Activated CD4-positive, alpha-beta T cell treated with anti-CD3 and anti-CD28 coated beads, Interleukin-2, amount 10 ng/mL, durations not matched to agents 24 days and 14 days (primary cell): ENCODE measurements at places on chromosomes 6 and 20. TPM values are rescaled to one million over a fixed set of nuclear protein-coding genes. Genes with fewer than 3 reads are reported as not detected.

PROKR2 gene
- total RNA-seq, result not detected in 2 replicates

SLPI gene
- total RNA-seq, result not detected in 2 replicates

WFDC10B gene
- total RNA-seq, result not detected in 2 replicates

SAPCD1 gene
- 15.0 and 17.7 TPM in 2 replicates for total RNA-seq

PLN gene
- total RNA-seq, result not detected in 2 replicates

HIVEP2 gene
- 27.1 and 28.0 TPM in 2 replicates for total RNA-seq

ASIP gene
- total RNA-seq, result not detected in 2 replicates

TNFRSF21 gene
- 3.8 and 4.2 TPM in 2 replicates for total RNA-seq

NKAIN2 gene
- total RNA-seq, result not detected in 2 replicates

GJA10 gene
- total RNA-seq, result not detected in 2 replicates

BPIFA3 gene
- total RNA-seq, result not detected in 2 replicates

SYTL3 gene
- 102 and 106 TPM in 2 replicates for total RNA-seq

TBXT gene
- total RNA-seq, result not detected in 2 replicates

VNN1 gene
- total RNA-seq, result not detected in 2 replicates

ENPP1 gene
- 0.58 and 0.66 TPM in 2 replicates for total RNA-seq

ZNF335 gene
- total RNA-seq, result 37.5 and 39.5 TPM in 2 replicates

BTN1A1 gene
- total RNA-seq, result 0.07 TPM in 1 of 2 replicates, not detected in the other

MOXD1 gene
- 0.12 TPM in 1 of 2 replicates, not detected in the other for total RNA-seq
